CD4-positive, CD25-positive, alpha-beta regulatory T cell (primary cell): ENCODE measurements at places on chromosomes 6 and 20.

GRCh38 chr20:22795871-22796270 is 211.5 kb upstream of the FOXA2 start:
- DNase-seq, result no peak

GRCh38 chr6:116773886-116774285 is 8.4 kb upstream of the FAM162B start:
- DNase-seq, result no peak

- no peak for DNase-seq
Observed at GRCh38 chr6:4153514-4153985, 18.2 kb upstream of the ECI2 start.

DNA sequence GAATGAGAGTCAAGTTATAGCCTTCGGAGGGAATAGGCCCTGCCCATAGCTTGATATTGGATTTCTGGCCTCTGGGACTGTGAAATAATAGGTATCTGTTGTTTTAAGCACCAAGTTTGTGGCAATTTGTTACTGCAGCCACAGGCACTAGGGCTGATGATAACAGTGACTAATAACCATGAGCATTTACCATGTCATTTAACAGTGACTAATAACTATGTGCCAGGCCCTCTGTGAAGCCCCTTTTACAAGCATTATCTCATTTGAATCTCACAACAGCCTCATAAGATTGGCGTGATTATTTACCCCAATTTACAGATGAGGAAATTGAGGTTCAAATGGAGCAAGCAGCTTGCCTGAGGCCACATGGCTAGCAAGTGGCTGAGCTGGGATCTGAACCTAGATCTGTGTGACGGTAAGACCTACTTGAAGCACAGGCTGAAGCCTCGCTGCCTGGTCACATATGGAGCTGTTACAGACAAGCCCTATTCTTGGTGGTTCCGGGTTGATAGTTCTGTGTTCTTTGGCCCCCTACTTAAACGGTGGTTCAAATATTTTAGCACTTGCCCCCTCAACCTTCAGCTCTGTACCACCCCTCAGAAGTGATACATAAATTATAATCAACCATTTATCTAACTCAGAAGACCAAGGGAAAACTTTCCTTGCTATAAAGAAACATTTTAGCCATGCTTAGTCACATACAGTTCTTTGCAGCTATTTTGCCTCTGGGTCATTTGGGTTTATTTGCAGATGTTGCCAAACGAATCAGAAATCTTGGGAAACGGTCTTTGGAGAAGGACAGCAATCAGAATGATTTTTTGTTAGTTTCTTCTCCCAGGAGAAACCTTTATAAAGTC is 98.3 kb downstream of the ELOVL5 start:
- DNase-seq, result no peak

DNA sequence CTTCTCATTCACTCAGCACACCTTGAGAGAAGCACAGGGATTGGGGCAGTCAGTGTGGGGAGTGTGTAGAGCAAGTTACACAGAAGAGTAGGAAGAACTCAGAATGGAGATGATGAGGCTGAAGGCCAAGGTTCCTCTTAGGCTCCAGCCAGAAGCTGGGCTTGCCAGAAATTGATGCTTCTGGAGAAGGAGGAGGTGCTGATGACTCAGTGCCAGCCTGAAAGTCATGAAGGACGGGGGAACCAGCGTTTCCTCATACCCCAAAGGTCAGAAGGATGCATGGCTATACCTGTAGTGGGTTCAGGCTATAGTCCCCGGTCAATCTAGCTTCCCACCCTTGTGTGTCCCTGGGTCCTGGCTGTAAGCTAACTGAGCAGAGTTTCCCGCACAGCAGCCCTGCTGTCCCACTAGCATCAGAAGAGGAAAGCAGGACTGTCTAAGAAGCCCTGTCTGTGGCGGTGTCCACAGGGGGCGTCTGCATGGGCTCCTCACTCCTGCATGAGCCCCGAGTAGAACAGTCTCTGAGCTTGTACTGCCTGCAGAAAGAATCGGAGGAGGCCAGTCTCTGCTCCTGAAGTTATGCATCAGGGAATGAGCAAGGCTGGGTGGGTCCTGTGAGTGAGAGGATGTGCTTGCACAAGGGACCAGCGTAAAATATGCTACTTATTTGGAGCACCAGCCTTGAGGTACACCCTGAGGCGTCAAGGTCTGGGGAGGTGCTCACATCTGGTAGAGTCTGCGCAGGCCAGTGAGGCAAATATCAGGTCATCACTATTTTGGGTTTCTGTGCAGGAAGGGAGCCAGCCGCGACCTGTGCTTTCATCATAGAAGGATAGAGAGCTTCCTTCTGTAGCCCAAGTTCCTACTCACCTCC is 148.5 kb downstream of the MRPL14 start:
- no peak for DNase-seq

DNA sequence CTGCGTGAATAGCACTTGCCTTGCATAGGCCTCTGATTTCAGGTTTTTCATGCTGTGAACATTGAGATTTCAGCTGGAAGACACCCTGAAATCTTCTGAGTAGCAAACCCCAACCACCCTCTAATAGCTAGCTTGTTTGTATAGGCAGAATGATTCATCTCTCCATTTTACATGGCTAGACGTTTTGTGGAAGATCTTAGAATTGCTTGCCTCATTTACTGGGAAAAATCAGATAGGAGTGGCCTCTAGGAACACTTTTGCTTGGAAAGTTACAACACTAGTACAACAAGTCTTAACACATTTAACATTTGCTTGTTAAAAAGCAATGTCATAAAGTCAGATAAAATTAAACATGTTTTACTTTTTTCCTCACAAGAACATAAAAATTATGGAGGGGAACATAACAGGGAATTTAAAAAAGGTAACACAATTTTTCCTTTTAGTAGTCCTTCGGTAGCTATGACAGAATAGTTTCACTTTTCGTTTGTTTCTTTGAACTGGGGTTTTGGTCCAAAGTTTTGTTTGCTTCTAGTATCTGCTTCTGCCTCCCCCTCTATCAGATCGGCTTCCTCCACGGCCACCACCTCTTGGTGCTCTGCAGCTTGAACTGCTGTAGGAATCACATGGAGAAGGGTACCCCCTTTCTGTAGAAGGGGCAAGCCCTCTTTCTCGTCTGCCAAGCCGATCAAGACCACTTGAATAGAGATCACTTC is 102.2 kb upstream of the PTCHD4 start:
- no peak for DNase-seq

GRCh38 chr20:11851646-11852045 is 66.0 kb upstream of the BTBD3 start:
- no peak for DNase-seq

- no peak for DNase-seq
Observed at GRCh38 chr6:19803331-19804204, 33.6 kb upstream of the ID4 start.
